CD8-positive, alpha-beta memory T cell (primary cell): ENCODE measurements at places on chromosomes 6 and 20.
A peak's percentile ranks its signal among the peaks of the same experiment; 100 is the strongest.

DNA sequence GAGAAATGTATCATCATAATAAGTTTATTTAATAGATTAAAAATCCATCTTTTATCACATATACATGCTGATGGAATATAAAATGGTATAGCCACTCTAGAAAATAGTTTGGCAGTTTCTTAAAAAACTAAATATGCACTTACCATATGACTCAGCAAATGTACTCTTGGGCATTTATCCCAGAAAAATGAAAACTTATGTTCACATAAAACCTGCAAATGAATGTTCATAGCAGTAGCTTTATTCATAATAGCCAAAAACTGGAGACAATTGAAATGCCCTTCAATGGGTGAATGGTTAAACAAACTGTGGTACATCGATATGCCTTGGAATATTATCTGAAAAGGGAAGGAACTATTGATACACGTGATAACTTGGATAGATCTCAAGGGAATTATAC lies 6.4 kb upstream of the NCOA7 start:
- DNase-seq, result no peak

DNA sequence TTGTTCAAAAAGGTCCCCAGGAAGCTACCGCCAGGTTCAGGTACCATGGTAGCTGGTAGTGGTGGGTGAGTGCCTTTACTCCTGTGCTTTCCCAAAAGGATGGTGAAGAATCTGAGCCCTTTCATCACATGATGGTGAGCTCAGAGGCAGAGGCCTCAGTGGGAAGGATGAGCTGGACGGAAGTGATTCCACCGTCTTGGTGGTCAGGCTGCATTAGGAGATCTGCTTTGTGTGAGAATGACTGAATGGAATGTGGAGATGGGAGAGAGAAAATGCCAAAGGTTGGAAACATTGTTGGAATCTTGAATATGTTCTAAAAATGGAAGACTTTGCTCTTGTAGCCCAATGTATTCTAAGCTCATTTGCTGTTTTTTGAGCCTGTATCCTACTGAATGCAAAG lies 108.1 kb upstream of the SCP2D1 start:
- no peak for DNase-seq

GRCh38 chr6:135033238-135033637 lies 21.4 kb downstream of the HBS1L start:
- no peak for DNase-seq

GRCh38 chr6:88135578-88136114 lies 30.5 kb downstream of the CNR1 start:
- no peak for DNase-seq

- no peak for DNase-seq
These were observed 8.4 kb downstream of the CAGE1 start for GRCh38 chr6:7381092-7381491.

DNA sequence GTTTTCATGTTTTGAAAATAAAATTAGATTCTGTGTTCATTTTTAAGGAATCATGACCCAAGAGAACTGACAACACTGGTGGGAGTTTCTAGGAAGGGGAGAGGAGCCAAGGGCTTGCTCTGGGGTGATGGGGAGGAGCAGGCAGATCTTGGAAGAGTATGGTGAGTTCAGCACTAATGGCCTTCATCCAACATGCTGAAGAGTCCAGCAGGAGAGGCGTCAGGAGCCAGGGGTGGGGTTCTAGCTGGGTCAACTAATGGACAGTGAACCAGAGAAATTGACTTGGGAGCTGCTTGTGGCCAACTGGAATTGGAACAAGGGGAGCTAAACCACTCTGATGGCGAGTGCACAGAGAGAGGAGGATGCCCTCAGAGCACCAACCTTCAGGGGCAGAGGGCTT lies 107.1 kb downstream of the MRPL14 start:
- no peak for DNase-seq

DNA sequence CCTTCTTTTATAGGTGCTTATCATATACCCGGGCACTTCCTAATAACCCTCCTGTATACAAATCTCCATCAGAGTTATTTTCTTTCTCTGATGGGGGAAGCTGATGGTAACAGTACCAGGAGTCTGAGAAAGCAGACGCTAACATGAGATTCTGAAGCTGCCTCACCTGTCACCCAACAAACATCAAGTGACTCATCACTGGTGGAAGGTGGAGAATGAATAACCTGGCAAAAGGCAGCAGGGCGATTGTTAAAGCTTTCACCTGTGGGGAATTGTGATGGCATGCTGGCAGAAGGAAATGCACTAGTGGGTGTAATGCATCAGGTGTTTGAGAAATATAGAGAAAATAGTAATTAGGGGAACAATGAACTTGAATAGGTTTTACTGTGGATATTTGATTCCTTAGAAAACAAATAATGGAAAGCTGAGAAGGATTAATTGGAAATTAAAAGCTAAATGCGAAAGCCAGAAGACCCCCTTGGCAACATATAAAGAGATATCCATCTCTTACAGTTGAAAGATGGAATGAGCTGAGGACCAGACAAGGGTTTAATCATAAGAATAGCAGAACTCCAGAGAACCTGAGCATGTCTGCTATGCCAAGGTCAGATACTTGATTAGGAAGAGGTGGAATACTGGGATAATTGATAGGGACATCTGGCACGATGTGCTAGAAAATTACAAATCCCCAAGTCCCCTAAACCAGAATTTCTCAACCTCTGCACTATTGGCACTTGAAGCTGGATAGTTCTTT lies 517.1 kb downstream of the PKHD1 start:
- DNase-seq, result no peak

- no peak for DNase-seq
These were observed 8.3 kb downstream of the FAM110A start for GRCh38 chr20:841568-842546.

- no peak for DNase-seq
These were observed 225.5 kb downstream of the SOD2 start for GRCh38 chr6:159467473-159468041.

DNA sequence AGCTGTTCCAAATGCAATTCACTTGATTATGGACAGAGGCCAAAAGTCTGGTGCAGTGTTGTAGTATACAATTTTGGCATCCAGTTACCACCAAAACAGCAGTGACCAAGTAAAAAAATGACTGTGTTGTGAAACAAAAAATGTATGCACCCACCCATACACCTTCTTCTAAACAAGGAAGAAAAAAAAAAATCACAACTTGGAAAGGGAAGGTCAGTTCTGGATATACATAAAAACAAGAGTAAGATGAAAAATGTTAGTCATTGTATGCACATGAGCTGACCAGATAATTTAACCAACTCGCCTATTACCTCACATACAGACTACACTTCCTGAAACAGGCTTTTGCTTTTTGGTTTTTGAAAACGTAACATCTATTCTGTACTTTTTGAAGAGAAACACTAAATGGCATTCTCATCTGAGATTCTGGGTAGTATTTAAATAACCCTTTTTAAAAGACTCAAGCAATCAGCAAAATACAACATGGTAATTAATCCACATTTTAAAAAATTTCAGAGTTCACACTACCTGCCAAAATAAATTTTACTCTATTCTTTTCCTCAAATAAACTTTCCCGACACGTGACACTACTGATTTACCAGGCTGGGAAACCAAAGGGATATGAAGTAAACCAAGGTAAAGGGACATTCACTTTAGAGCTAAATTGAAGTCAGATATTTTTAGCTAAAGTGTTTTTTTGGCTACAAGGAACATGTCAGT lies 141.6 kb upstream of the SHLD1 start:
- DNase-seq, result no peak

GRCh38 chr6:111087871-111088667 lies 766 bp downstream of the SLC16A10 start:
- DNase-seq, result peak; percentile 27

DNA sequence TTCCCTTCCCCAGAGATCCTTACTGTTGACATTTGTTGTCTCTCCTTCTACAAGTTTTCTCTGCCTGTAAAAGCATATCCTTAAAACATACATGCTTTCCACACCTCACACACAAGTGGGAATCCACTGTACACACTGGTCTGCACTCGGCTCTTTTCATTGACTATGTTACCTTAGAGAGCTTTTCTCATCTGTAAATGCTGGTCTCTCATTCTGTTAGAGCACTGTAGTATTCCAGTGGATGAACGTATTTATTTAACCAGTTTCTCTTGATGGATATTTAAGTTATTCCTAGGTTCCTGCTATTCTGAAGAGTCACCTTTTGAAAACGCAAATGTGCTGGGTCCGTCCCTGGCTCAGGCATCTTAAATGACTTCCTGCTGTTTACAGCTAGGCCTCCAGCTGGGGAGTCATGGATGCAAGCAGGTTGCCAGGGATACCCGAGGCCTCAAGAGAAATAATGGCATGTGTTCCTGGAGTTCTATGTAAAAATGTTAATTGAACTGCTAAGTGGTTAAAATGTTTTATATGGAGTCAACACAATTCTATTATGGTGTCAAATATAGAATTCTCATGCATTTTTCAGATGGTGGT lies 61.1 kb upstream of the TGM3 start:
- DNase-seq, result no peak

GRCh38 chr20:33843854-33844253 lies 32.7 kb downstream of the CHMP4B start:
- peak; percentile 36 for DNase-seq

DNA sequence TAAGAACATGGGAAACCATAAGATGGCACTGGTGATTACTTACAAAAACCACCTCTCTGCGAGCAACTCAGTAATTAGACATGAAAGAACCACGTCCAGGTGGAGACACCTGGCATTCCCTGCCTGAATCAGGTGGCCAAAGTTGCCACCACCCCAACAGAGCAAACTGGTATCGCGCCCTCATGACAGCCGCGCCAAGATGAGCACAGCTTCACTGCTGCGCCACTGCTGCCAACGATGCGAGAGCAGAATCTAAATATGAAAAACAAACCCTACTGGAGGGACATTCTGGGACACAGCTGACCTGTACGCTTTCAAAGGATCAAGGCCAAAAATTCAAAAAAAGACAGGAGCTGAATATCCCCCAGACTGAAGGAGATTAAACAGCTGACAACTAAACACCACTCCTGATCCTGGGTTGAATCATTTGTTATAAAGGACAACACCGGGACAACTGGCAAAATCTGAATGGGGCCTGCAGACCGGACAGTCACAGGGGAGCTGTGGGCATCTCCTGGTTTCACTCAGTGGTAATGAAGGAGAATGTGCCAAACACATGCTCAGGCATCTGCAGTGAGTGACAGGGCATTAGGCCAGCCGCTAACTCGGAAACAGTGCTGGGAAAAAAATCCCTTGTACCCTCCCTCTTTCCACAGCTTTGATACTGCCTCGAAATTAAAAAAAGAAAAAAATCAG lies 17.4 kb downstream of the CST7 start:
- no peak for DNase-seq

- no peak for DNase-seq
These were observed 34.4 kb downstream of the DST start for GRCh38 chr6:56608332-56608731.

DNA sequence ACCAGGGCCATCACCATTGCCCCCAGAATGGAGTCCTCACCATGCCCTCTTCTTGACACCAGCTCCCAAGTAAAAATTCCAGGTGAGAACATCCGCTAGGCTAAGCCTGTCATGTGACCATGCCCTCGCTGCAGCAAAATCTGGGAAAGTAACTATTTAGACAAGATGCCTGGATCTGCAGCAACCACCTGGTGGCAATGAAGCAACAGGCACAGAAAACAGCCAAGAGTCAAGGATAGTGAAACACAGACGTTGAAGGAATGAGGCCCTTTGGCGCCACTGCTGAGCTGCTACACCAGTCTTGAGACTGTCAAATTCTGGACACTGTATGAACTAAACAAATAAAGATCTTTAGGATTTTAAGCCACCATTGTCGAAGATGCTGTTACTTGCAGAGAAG lies 30.1 kb upstream of the TGM6 start:
- no peak for DNase-seq

DNA sequence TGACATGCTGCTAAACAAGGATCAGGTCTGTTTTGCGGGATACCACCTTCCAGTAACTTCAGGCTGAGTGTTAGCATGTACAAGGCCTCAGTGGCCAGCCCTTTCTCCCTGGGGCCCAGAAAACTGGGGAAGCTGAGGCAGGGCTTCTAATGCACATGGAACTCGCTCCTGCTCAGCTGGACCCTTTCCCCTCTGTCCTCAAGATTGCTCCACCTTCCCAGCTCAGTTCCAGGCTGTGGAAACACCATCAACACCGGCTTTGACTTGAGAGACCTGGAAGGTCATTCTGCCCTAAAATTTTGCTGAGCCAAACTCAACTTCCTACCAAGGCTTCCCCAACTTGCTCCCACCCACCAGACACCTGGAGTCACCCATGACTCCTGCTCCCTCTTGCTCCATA lies 4.2 kb upstream of the BLCAP start:
- DNase-seq, result no peak
